Sigmoid colon (tissue), 7 donors: ENCODE measurements at places on chromosomes 7 and 10. TPM values are rescaled to one million over a fixed set of nuclear protein-coding genes. Genes with fewer than 3 reads are reported as not detected.

EPHB6 gene
- 6.7 TPM for total RNA-seq

GNG11 gene
- 12.9 TPM for total RNA-seq

RBP3 gene
- total RNA-seq = not detected

ADO gene
- total RNA-seq = 17.4 TPM

GRCh38 chr7:3300221-3300650 lies 816 bp upstream of the SDK1 start:
- peak overlapping the region; percentile 59 for H3K4me3 ChIP-seq
- peak overlapping the region; percentile 48 for H3K27ac ChIP-seq
- H3K4me1 ChIP-seq = peaks cover 31% of the 10 kb centered on the region
- no peaks in the 10 kb centered on the region for H3K27me3 ChIP-seq

GRCh38 chr7:42232275-42232674 lies 4.7 kb downstream of the GLI3 start:
- no peak overlapping the region for H3K4me3 ChIP-seq
- no peaks in the 10 kb centered on the region for H3K36me3 ChIP-seq
- no peak overlapping the region for H3K27ac ChIP-seq
- peaks cover 56% of the 10 kb centered on the region for H3K4me1 ChIP-seq
- no peaks in the 10 kb centered on the region for H3K27me3 ChIP-seq

GRCh38 chr7:63025815-63026214 lies 972.8 kb upstream of the ZNF722 start:
- DNase-seq = no peak
- no peaks in the 10 kb centered on the region for H3K36me3 ChIP-seq
- H3K27ac ChIP-seq = no peak overlapping the region
- no peak overlapping the region for H3K4me3 ChIP-seq
- no peaks in the 10 kb centered on the region for H3K27me3 ChIP-seq

DNA sequence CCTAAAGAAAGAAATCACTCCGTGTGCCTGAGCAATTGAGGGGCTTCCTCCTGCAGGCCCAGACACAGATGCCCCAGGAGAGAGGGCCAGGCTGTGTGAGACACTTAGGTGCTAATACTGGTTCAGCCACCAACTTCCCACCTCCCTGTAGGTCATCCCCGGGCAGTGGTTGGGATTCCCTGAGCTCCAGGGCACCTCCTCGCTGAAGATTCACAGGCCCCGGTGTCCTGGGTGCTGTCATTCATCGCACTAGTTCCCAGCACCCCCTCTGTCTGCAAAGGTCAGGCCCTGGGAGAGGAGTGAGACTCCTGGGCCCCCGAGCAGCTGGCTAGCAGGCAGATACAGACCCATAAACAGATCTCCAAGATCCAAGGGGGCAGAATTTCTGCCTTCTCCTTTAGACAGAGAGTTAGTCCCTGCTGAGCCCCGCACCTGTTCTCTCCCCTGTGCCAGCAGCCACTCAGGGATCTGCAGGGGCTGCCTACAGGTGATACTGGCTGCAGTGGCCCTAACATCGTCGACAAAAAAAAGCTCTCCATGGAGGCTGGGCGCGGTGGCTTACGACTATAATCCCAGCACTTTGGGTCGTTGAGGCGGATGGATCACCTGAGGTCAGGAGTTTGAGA lies 38.2 kb upstream of the GTF2I start:
- no peaks in the 10 kb centered on the region for H3K4me1 ChIP-seq
- H3K4me3 ChIP-seq = no peak overlapping the region
- H3K36me3 ChIP-seq = no peaks in the 10 kb centered on the region
- no peak for DNase-seq

DNA sequence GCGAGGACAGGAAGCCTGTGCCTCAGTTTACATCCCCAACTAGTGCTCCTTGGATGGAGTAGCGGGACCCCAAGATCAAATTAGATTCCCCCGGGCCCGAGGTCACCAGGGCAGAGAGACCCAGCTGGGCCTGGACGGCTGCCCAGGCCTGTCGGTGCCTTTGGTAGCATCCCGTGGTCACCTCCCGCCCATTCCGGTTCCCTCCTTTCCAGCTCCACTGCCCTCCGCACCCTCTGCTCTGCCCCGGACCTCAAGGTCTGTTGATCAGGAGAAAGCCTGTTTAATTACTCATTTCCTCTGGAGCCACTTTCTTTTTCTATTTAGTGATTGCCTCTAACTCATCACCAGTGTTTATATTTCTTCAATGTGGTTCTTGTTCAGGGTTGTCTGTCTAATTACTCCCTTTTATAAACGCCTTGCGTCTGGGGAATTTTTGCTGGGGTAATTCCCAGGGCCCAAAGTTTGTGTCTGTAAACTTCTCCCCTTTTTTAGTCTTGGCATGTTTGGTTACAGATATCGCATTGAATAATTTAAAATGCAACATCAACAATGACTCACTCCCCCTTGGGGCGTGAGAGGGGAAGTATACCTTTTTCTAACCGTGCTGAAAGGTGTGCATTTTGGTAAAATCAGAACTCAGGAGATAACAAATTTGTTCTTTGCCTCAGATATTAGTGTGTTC lies 1.9 kb downstream of the FOXK1 start:
- peak; percentile 83 for DNase-seq
- peak overlapping the region; percentile 83 for H3K4me3 ChIP-seq
- no peaks in the 10 kb centered on the region for H3K36me3 ChIP-seq
- H3K27ac ChIP-seq = peak overlapping the region; percentile 95
- H3K4me1 ChIP-seq = no peaks in the 10 kb centered on the region

- H3K36me3 ChIP-seq = no peaks in the 10 kb centered on the region
- no peak for DNase-seq
- H3K4me1 ChIP-seq = no peaks in the 10 kb centered on the region
- H3K27ac ChIP-seq = no peak overlapping the region
- H3K27me3 ChIP-seq = no peaks in the 10 kb centered on the region
Measured at GRCh38 chr7:35725280-35725680, 30.3 kb upstream of the HERPUD2 start.

DNA sequence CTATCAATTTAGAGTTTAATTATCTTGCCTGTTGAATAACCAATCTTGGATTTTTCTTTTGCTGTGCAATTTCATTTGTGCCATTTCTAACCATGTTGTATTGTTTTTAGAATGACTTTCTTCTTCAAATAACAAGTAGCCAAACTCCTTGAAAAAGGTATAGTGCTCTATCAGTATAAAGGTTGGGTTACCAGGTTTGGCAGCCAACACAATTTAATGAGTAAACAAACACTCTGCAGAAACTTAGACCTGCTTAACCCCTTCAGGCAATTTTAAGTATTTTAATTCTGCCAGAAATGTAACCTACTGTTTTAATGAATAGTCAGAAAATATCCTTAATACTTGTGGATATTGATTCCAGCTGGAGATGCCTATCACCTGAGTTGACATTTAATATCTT lies 299.8 kb downstream of the ARL4A start:
- H3K27me3 ChIP-seq = no peaks in the 10 kb centered on the region
- H3K4me3 ChIP-seq = no peak overlapping the region
- no peaks in the 10 kb centered on the region for H3K4me1 ChIP-seq
